Stimulated activated CD4-positive, alpha-beta T cell treated with anti-CD3 and anti-CD28 coated beads, Interleukin-15, amount 100 ng/mL, for 24 hours (primary cell): ENCODE measurements at places on chromosomes 6 and 20.

- peak; percentile 5 for DNase-seq
These were observed 567 bp downstream of the HS3ST5 start for GRCh38 chr6:114342086-114342825.

- DNase-seq, result no peak
These were observed 66.1 kb upstream of the GLP1R start for GRCh38 chr6:38982470-38982869.

GRCh38 chr6:165635965-165636364 is 27.1 kb downstream of the PDE10A start:
- DNase-seq, result no peak

DNA sequence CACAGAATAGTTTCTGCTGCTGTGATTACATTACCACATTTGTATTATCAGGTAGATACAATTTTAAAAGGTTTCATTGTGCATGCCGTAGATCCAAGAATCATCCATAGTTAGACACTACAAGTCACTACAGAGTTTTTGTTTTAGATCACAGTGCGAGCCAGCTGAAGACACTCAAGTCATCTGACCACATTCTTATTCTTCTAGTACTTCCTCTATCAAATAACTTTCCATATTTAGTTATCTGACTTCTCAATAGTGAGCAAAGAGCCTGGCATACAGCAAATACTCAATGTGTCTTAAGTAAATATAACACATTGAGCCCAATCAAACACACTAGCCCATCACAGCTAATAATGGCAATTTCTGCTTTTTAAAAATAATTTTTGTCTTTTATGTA is 195.4 kb downstream of the ASCC3 start:
- DNase-seq, result no peak

- DNase-seq, result no peak
These were observed 148.9 kb downstream of the BCAS1 start for GRCh38 chr20:53921443-53921973.
